ENCODE measurements at places on chromosomes 5 and 9. TPM values are rescaled to one million over a fixed set of nuclear protein-coding genes. Genes with fewer than 3 reads are reported as not detected.

The PRKACG gene
- total RNA-seq = not detected

The SLC34A3 gene
- total RNA-seq = not detected

The C5orf52 gene
- not detected for total RNA-seq

The CLIC3 gene
- not detected for total RNA-seq

The PCDHB7 gene
- total RNA-seq = 17.8 TPM

The PRDM9 gene
- not detected for total RNA-seq

The CDKN2A gene
- total RNA-seq = not detected

The LRRC70 gene
- total RNA-seq = 8.5 TPM

The CNTNAP3 gene
- 84.8 TPM for total RNA-seq

The CTSV gene
- total RNA-seq = 0.94 TPM

The QRFP gene
- total RNA-seq = not detected

The MYOT gene
- not detected for total RNA-seq

The PCDHA8 gene
- total RNA-seq = 25.7 TPM

The ORM2 gene
- total RNA-seq = not detected

The FAM78A gene
- total RNA-seq = 1.9 TPM

The UQCRQ gene
- 93.9 TPM for total RNA-seq

The SLC2A6 gene
- 17.2 TPM for total RNA-seq

The TEK gene
- 7.2 TPM for total RNA-seq

The GNA14 gene
- total RNA-seq = 0.94 TPM

The RGS14 gene
- total RNA-seq = 5.0 TPM

The GPRIN1 gene
- total RNA-seq = 113 TPM
